ENCODE measurements at places on chromosomes 3 and 15.

DNA sequence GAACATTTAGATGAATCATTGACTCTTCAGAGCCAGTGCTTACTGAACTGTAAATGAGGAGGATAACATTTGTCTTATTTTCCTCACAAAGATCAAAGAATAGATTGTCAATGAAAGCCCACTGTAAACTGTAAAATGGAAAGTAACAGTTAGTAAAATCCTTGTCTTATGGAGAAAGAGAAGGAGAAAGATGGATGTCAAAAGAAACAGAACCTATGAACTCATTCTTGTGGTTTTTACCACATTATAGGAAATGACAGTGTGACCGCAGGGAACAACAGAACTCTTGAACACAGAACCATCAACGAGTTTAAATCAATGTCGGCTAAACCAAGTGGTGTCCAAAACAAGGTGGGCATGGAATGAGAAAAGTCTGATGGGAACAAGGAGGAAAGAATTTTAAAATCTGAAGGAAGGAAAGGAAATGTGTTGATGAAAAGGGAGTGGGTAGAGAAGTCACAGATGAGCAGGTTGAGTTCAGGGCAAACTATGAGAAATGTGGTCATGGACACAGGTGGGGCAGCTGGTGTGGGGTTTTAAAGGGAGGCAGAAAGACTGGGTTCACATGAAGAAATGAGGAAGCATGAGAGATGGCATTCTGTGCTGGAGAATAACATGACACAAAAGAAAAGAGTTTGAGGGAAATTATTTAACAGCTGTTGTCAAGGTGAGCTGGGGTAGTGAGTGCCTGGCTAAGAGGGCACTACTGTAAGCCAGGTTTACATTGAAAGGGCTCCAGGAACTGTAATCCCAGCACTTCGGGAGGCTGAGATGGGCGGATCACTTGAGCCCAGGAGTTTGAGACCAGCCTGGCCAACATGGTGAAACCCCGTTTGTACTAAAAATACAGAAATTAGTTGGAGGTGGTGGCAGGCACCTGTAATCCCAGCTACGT, 42.4 kb upstream of the ETV5 start:
- DNase-seq: no peak

DNA sequence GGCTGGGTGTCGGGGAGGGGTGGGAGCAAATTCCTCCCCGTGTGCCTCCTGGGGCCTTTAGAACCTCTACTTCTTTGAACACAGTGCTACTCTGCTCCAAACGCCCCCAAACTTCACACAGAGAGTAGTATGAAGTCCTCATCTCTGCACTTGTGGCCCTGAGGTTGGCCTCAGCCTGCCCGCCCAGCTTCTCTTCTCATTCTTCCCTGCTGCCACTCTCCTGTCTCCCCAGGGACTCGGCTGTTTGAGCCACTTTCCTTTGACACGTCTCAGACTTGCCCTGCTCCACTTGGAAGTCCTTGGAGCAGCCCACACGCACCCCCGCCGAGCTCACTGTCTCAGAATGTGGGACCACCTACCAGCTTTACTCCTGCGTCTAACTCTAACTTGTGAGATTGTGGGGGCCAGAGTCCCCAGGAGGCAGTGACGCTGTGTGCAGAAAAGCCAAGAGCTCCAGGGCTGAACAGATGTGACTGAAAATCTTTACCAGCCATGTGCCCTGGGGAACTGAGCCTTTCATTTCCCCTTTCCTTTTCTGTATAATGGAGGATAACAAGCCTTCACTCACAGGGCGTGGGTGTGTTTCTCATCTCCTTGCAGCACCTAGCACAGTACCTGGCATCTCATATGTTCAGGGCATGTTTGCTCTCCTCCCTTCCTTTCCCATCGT, 233.6 kb upstream of the CTDSPL start:
- DNase-seq: no peak

DNA sequence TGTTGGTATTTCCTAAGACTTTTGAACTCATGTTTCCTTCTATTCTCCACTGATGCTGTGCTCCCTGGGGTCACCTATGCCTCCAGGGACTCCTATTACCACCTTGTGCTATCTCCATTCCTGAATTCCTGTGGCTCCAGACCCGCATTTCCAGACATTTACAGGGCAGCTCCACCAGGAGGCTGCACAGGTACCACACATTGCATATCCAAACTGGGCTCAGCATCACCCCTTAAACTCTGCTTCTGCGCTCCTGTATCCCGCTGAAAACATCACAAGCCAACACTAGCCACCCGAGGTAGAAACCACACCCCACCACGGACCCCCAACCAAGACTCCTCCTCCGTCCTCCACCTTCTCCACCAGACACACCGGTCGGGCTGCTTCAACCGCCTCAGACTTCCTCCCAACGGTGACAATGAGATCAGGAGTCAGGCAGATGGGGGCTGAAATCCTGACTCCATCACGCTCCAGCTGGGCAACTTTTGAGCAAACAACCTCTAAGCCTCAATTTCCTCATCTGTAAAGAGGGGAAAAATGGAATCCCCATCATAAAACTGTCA, 10.4 kb downstream of the TNK2 start:
- no peak for DNase-seq

- DNase-seq: no peak
Observed at GRCh38 chr3:153069598-153070510, 92.2 kb upstream of the RAP2B start.

DNA sequence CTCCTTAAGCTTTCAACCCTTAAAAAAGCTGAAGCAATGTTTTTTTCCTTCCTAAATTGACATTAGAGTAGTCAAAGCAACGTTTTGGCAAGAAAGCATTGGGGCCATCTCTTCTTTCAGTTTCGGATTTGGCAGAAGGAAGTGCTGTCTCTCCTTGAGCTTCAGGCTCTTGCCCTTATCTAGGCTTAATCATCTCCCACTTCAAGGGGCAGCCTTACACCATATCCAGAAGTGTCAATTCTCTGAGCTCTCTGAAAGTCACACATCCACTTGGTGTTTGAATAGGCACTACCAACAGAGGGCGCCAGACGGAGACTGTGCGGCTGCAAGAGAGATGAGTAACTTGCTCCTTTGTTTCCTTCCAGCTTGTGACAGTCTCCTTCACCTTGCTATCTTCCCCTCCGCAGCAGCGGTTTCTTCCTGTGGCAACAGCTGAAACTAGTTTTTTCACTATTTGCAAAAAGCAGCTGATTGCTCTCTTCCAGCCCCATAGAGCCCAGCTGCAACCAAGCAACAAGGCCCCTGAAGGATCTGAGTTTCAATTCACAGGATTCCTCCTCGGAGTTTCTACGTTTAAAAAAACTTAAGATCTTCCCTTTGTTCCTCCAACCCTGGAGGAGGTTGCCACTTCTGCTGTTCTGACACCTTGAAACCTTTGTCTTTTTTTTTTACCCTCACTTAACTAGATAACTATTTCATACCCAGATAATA, 147.0 kb upstream of the SLCO3A1 start:
- DNase-seq: peak; percentile 0

GRCh38 chr15:40307421-40308211, at the start of gene PLCB2:
TSS of gene PLCB2 (minus strand) at chr15:40307935. CDS start at chr15:40307672, 263 bp downstream.
- DNase-seq: no peak

- peak; percentile 8 for DNase-seq
Observed at GRCh38 chr3:129106320-129106719, 15.3 kb downstream of the RAB43 start.

DNA sequence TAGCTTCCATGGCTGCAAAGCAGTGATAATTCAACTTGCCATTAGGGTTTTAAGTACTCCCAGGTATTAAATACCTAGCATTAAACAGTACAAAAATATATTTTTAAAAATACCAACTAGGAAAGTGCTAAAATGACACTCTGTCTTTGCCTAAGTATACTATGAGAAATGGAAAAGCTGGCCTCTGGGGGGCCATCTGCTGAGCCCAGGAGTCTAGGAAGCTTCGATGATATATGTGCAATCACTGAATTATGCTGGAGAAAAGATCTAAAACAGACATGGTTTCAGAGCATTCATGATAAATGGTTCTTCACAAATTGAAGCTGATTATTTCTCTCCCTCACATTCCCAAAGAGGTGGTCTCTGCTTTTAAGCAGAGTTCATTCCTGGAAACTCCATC, 191.8 kb downstream of the OPA1 start:
- DNase-seq: no peak

- DNase-seq: no peak
Observed at GRCh38 chr3:45966950-45967640, 23.8 kb downstream of the CXCR6 start.

DNA sequence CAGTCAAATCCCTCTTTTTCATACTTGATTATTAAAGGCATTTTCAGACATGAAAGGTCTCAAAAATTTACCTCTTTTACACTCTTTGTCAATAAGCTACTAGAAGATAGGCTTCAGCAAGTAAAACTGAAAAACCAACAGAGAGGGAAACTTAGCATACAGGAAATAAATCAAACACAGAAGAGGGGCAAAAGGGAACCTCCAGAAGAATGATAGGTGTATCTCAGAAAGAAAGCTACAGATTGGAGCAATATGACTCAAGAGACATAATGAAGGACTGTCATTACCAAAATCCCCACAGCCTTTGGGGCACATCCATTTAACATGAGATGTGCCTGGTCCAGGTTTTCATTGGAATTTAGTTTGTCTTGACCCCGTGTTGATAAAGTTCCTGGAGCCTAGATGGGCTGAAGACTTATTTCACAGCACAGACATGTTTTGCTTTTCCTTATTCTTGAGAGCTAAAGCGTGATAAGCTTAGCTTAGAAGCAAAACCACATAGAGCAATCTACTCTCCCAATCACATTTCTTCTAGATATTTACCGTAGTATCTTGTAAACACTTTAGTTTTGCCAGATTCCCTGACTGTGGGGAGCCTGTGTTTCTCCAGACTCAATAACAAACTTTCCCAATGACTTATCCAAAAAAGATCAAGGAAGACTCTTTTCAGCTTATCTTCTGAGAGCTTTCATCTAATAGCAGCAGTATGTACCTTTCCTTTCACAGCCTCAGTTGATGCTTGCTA, 11.7 kb downstream of the LRRFIP2 start:
- DNase-seq: no peak

- DNase-seq: no peak
Observed at GRCh38 chr3:189277711-189278110, 105.9 kb downstream of the TPRG1 start.

DNA sequence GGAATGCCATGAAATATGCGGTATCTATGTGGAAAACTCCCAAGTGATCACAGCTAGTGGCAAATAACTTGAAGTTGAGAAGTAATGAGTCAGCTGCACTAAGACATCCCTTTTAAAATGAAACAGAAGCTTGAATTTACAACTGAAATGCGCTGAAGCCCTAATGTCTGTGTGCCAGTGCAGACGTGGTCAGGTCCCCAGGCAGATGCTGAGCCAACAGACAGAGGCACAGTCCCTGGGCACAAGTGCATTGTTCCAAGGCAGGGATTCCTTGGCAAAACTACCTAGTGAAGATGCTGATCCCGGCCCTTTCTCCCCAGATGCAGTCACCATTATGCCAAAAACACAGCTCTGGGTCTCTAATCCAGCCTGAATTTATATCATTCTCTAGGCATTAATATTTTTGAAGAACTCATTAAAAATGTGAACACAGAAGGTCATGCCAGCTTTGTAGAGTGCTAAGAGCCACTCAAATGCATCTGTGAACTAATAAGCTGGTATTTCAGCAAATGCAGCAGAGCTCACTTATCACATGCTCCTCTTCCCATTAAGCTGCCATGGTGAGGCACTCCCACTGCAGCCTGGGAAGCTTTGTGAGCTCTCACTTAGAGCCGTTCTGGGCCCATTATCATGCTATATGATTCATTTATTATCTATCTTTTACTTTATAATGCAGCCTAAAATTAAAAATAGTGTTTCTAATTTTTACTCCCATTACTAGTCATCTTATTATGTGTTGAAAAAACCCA, 200.1 kb downstream of the GABRB3 start:
- DNase-seq: no peak

GRCh38 chr3:6860954-6861624, at the start of gene GRM7:
TSS of gene GRM7 (plus strand) at chr3:6861115.
- no peak for DNase-seq

GRCh38 chr15:89648106-89649012, 6.9 kb downstream of the KIF7 start:
- no peak for DNase-seq

DNA sequence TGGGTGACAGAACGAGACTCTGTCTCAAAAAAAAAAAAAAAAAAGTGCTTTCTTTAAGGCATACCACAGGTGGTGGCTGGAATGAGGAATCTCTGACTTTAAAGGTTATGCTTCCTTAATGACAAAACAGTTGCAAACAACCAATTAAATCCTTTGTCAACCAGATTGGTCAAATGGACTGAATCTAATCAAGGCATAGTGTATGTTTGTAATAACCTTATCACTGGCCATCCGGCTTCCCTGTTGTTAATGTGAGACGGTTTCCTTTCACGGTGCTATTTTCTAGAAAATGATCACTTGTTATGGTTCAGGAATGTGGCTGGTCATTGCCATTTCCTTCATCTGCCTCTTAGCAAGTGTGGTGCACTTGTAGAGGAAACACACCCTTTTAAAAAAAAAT, 75.9 kb downstream of the FLNB start:
- no peak for DNase-seq

DNA sequence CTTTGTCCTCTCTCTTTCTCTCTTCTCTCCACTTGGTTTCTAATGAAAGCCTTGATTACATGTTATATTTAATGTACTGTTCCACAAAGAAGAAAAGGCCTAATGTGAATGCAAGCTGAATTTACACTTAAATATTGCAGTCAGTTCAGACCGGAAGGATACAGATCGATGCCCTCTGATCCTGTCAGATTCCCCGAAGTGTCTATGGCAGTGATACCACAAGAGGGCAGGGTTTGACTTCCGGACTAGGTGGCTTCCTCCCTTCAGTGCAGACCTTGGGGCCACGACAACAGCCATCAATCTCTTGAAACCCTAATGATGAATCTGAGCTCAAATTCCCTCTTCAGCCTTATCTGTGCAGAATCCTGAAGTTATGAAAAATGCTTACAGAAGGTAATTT, 29.5 kb downstream of the AGTR1 start:
- peak; percentile 49 for DNase-seq

GRCh38 chr3:193894121-193894863, 241.7 kb upstream of the HES1 start:
- no peak for DNase-seq

DNA sequence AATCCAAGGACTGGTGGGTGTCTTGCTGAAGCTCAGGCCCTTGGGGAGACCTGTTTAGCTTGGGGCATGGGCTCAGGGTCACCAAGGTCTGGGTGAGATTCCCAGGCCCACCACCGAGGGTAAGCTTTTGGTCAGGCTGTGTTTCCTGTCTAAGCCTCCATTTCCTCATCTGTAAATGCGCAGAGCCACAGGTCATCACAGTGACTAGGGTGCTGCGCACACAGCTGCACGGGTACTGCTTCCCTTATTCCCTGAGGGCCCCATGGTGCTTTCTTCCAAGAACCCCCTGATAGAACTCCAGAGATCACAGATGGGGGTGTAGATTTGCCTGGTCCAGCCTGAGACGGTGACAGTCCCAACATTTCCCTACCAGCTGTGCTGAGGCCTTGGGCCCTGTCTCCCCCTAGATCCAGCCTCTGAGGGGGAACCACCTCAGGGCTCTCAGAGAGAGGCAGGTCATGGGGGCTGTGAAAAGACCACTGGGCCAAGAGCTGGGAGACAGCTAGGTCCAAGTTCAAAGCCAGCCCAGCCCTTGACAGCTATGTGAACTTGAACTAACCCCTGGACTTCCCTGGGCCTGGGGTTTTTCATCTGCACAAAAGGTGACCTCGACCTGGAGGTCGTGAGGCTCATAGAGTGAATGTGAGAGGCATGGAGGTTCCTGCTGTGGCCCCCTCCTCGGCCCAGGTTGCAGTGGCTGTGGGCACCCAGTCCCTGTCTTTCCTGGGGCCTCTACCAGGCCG, 60.7 kb downstream of the SEMA3G start:
- DNase-seq: no peak

- DNase-seq: peak; percentile 23
Observed at GRCh38 chr15:99059010-99059981, 45.6 kb upstream of the SYNM start.

Measured in NCI-H1930 (cell line).